ENCODE measurements at places on chromosomes 13 and 19.

- ATAC-seq, result no peak
These were observed 20.2 kb downstream of the EVI5L start for GRCh38 chr19:7850000-7850813.

DNA sequence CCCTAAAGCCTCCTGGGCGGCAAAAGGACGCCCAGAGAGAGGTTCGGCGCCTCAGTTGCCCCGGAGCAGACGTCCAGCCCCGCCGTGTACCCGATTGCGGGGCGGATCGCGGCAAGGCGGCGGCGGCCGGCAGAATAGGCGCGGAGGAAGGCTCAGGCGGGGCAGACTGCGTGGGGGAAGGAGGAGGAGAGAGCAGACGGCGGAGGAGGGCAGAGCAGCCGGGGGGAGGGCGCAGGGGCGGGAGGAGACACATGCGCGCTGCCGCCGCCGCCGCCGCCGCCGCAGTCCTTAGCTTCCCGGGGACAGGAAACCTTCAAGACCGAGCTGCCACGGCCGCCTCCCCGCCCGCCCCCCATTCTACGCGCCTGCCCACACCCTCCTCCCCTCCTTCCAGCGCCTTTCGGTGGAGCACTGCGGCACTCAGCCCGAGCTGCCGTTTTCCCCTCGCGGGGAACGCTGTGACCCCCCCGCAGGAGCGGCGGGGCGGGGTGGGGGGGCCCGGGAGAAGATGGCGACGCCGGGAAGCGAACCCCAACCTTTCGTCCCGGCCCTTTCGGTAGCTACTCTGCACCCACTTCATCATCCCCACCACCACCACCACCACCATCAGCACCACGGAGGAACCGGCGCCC, at the start of gene LRCH1:
TSS of gene LRCH1 (plus strand) at position 282 of the 632 bp plus-strand sequence. CDS start at position 509, 227 bp downstream.
- peak; percentile 92 for ATAC-seq

DNA sequence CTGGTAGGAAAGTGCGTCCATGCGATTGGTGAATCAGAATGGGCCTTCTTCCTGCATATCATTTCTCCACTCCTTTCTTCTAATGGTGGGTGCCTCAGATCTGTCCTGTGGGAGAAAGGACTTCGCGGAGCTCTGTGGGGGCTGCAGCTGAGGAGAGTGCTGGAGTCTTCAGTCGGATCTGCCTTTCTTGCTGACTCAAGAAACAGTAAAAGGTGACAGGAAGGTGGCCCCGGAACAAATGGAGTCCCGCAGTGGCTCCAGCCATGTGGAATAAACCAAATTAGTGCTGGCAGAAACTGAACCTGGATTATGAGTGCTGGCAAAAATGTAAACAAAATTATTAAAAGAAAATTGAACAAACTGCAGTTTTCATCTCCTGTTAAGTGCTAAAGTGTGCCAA, 15.1 kb upstream of the GAS6 start:
- ATAC-seq, result no peak

DNA sequence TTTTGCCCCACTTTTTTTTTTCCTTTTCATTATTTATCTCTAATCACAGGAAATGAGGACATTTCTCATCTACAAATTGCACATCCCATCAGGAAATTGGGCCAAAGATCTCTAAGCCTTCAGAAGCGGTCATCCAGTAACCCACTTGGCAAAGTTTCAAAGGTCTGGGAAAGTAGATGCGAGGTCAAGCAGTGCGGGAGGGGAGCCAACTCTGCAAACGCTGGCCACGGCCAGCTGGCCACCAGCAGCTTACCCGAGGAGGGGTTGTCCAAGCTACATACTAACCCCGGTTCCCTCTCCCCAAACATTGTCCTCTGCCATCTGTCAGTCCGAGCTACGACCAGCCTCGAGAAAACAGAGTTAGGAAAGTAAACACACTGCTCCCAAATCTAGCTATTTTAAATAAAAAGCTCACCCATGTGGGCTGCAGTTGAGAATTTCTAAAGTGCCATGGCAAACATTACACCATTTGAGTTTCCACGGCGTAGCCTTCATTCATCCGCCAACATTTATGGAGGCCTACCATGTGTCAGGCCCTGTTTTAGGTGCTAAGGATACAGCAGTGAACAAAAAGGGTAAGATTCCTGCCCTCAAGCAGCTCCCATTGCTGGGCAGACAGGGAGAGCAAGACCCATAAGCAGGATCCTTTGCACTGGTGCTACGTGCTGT, 11.5 kb downstream of the FFAR2 start:
- ATAC-seq, result no peak

- peak; percentile 63 for ATAC-seq
These were observed 19.8 kb downstream of the TMEM272 start for GRCh38 chr13:51825165-51825592.

GRCh38 chr13:73413656-73414055, 354.9 kb downstream of the KLF5 start:
- ATAC-seq, result no peak

- ATAC-seq, result peak; percentile 99
These were observed 33.6 kb downstream of the ZNF383 start for GRCh38 chr19:37251308-37252229.

- peak; percentile 50 for ATAC-seq
These were observed 13.9 kb downstream of the APLP1 start for GRCh38 chr19:35882114-35882832.

- no peak for ATAC-seq
These were observed 1.1 kb downstream of the ARHGAP35 start for GRCh38 chr19:46861691-46862502.

- ATAC-seq, result peak; percentile 53
These were observed 11.6 kb upstream of the RETN start for GRCh38 chr19:7657131-7657751.

DNA sequence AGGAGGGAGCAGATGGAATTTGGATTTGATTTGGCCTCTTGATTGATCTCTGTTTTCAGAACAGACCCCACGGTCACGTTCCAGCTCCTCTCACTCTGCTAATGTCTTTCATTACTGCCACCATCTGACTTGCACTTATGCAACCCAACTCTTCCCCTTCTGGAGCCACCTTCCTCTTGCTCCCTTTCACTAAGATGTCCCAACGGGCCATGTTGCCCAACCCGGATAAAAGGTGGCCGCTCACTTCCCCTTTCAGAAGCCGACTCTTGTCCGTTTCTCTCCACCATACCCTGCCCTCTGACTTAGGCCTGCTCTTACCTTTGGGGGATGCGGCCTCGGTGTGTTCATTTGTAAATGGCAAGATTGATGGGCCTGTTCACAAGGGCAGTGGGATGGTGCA, 27.4 kb upstream of the CYP4F8 start:
- ATAC-seq, result no peak

- peak; percentile 28 for ATAC-seq
These were observed 49.5 kb downstream of the CRYL1 start for GRCh38 chr13:20475927-20476691.

DNA sequence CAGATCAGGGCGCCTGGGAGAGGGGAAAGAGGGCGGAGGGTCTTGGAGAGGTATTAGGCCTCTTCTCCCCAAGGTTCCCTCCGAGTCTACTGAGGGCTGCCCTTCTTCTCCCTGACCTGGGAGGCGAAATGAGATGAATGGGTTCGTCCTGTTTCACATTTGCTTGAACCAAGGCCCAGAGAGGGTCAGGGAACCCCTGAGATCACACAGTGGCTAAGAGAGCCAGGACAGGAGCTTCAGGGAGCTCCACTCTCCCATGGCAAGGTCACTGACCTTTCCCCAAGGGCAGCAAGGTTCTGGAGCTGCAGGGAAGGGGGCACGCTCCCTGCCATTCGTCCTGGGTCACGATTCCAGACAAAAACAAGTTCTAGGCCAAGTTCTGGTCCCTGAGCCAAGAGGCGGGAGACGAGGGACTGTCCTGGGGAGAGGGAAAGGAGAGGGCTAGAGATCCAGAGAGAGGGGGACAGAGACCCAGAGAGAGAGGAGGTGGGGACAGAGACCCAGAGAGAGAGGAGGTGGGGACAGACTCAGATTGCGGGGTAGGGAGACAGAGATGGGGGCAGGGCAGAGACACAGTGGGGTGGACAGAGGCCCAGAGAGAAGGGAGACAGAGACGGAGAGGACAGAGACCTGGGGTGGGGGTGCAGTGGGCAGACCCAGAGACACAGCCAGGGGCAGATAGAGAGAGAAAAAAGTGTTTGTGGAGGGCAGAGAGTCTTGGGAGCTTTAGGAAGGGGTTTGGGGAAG, 541 bp downstream of the ASPDH start:
- no peak for ATAC-seq

DNA sequence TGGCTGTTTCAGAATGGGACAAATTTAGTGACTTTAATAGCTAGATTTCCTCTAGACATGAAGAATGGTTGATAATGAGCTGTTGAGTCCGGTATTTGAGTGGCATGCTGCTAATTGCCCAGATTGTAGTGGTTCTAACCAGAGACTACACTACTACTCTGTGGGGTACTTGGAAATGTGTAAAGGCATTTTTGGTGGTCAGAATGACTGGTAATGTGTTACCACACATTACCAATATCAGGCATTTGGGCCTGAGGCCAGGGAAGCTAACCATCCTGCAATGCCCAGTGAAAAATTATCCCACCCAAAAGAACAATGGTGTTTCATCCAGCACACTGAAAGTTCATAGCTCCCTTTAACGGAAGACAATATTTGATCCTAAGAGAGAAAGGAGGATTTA, 17.5 kb upstream of the N4BP2L1 start:
- no peak for ATAC-seq

DNA sequence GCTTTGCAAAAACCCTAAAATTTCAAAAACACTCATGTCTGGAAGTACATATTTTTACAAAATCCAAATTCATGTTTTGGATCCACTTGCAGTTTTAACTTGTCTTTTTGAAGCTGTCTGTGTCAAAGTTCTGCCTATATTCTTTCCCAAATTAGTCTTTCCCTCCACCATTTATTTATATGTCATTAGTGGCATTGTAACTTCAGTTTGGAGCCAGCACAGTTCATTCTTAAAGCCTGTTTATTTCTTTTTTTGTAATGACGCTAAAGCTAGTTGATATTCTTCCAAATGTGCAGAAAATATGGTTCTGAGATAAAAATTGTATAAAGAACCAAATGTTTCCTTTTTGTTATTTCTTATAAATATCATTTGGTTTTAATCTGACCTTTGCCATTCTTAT, 2039.3 kb downstream of the OLFM4 start:
- no peak for ATAC-seq

GRCh38 chr19:16288544-16288943, 36.1 kb upstream of the KLF2 start:
- ATAC-seq, result no peak

GRCh38 chr13:31880851-31881494, 141.6 kb downstream of the RXFP2 start:
- ATAC-seq, result no peak

DNA sequence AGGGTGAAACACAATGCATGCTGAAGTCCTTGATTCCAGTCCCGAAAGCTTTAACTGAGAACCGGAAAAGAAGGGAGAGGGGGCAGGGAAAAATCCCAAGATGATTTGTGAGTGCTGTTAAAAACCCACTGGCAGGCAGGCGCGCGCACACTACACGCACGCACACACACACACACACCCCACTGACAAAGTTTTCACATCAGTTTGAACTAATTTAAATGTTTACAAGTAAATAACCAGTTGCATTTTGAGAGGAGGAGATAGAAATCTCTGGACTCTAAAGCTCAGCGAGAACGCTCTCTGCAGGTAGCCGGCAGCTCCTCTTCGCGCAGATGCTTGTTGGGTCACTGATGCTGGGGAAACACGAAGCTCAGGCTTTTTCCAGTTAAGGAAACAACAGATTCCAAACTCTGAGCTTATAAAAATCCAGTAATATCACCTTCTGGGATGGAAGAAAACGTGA, 818 bp upstream of the SLITRK1 start:
- ATAC-seq, result no peak

GRCh38 chr13:32408296-32409000, 19.5 kb downstream of the N4BP2L1 start:
- ATAC-seq, result no peak

DNA sequence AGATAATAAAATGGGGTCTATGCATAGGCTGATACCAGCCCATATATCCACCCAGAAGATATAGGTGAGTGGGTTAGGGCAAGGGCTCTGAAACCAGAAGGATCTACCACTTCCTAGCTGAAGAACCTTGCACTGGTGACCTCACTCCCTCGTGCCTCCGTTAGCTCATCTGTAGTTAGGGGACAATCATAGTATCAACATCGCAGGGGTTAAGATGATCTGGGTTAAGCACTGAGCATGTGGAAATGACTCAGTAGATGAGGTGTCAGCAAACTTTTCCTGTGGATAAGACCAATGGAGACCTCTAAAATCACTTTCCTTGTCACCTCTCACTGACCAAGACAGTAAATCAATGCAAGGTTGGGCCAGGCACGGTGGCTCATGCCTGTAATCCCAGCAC, 30.5 kb downstream of the TNFSF14 start:
- ATAC-seq, result no peak

- ATAC-seq, result peak; percentile 86
These were observed 232.5 kb downstream of the SLC7A1 start for GRCh38 chr13:29362849-29363604.

- no peak for ATAC-seq
These were observed 314.0 kb downstream of the NDFIP2 start for GRCh38 chr13:79794931-79795330.

- ATAC-seq, result no peak
These were observed 40.1 kb downstream of the ZC3H13 start for GRCh38 chr13:46012404-46012803.

DNA sequence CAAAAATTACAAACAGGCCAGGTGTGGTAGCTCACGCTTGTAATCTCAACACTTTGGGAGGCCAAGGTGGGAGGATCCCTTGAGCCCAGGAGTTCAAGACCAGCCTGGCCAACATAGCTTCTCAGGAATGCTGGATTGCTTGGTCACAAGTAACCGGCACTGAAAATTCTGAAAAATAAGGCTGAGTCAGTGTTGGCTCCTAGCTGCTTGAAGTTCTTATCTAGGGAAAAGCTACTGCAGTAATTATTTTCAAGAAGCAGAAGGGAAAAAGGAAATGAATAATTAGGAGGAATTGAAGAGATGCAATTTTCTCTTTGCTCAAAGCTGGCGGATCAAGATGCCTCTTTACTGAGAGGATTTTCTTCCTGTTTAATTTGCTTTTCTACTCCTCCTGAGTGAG, 75.0 kb upstream of the GTF3A start:
- ATAC-seq, result no peak

DNA sequence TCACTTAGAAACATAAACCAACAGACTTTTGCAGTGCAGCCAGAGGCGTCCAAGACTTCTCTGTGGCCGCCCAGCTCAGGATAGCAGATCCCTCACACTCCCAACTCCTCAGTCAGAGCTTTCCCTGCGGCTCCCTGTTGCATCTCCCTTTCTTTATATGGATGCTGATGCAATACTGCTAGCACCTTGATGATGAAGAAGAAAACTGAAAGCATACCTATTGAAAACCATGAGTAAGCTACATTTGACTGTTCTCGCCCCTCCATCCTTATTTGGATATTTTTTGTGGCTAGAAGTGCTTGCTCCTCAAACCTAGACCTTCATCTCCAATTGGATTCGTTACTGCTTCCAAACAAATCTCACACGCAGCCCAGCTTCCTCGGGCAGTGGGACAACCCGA, 57.3 kb upstream of the UBL3 start:
- no peak for ATAC-seq

Data from gastroesophageal sphincter (tissue), 4 donors.